ENCODE measurements at places on chromosomes 7 and 10.

DNA sequence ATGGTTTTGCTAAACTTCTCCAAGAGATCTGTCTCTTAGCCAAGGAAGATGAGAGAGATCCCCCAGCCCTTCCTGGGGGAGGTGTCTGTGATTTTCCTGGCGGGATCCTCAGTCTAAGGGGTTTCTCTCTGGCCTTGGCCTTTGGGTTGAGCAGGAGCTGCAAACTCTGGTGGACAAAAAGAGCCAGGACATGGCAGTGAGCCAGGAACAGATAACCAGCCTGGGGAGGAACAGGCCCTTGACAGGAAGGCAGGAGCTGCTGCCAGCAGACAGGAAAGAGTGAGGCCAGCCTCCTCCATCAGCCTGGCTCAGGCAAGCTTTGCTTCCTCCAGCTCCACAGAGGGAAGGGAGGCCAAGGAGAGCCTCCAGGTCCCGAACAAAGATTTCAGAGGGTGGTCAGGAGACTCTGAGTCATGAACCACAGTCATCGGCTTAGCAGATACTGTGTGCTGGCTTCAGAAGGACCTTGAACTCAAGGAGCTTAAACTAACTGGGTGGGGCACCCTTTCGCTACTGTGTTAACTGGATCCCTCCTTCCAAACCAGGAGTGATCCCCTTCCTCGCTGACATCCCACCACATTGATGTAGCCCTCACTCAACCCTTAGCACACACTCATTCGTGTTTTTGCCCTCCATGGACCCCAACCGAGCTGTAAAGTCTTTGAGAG lies 34.7 kb downstream of the DDIT4 start:
- DNase-seq: peak; percentile 86

- no peak for DNase-seq
These were observed 10.8 kb downstream of the LMOD2 start for GRCh38 chr7:123666492-123666891.

DNA sequence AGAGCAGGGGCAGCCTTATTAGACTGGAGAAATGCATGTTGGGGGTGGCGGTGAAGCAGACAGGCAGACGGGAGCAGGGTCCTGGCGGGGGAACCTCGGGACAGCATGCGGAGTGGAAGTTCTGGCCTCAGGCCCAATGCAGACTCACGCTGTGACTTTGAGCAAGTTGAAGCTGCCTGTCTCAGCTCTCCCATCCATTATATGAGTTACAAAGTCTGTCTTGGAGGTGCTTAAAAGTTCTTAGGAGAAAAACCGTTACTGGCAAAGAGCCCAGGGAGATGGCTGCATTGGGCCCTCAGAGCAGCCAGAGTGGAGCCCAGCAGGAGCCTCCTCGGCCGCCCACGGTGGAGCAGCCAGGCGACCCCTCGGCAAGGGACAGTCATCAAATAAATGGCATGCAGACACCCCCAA lies 509.5 kb downstream of the PLXNA4 start:
- no peak for DNase-seq

DNA sequence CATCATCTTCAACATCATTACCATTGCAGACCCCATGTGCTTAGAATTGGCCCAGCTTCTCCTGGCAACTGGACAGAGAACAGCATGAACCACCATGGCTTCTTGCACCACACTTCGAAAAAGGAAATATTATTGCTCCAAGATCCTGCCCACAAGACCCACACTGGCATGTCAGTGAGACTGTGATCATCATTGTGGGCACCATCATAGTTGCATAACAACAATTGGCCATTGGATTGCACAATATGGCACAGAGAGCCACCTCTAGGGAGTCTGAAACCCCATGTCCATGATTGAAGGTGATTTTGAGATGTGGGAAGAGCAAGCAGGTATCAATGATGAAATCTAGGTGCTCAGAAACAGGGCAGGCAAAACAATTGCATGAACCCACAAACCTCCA lies 918.9 kb downstream of the GRID1 start:
- DNase-seq: no peak

DNA sequence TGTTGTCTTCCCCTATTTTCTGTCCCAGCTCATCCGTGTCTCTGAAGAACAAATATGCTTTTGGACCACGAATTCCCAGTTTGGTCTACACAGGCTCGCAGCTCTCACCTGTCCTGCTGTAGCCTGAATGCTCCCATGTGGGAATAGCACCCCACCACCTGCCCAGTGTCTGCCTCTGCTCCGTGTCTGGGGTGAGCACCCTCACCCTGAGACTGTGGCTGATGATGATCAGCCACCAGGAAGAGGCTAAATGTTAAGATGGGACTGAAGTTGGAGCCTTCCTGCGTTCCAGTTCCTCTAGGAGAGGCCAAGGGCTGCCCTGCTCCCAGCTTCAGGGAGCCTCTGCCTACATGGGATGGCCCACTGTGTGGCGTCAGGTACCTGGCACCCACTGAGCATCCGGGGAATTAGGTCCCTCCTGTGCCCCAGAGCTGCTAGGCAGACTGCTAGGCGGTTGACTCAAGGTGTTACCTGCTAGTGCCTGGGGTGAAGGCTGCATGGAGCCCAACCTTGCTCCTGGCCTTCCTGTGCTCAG lies 3.7 kb downstream of the PGAM2 start:
- DNase-seq: no peak

DNA sequence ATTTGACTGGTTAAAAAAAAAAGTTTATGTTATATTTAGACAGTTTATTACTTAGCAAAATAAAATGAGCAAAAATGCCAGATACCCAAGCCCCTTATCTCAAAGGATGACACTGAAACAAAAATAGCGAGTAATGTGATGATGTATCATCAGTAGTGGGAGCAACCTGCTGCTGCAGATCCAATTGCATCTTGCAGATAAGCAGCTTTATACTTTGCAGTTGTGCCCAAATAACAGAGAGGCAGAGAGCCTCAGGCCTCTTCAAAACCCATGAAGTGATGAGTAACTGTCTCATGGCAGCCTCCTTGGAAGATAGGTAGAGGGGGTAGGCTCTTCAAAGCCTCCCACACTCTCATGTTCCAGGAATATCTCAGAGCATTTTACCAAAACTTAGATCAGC lies 468.2 kb upstream of the LRRTM3 start:
- no peak for DNase-seq

All from bone marrow (tissue), 2 donors.